Fibroblast of skin of left biceps (primary cell): ENCODE measurements at places on chromosomes 3 and 15.

- no peak for DNase-seq
Measured at GRCh38 chr3:197846491-197846890, 55.4 kb downstream of the LRCH3 start.

DNA sequence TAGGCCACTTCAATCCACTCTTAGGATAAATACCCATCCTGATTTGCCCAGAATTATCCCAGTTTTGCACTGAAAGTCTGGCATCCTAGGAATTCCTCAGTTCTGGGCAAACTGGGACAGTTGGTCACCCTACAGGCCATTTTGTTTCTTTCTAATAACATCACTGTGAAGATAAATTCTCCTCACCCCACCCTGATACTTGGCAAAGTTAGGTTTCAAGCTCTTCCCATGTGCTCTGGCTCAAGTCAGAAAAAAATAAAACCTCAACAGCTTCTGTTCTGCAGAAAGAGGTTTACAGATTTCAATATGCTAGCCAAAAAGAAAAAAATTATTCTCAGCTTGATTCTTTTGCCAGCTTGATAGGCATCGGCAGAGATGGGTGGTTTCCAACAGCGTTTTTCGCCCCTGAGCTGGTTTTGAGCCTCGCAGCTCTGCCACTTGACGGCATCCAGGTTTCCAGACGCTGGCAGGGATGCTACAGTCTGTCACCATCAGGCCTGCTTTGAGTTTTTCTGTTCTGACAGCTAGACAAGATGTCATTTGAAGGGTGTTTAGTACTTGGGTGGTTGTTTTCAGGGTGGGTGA, 171.4 kb downstream of the SSR3 start:
- no peak for DNase-seq

DNA sequence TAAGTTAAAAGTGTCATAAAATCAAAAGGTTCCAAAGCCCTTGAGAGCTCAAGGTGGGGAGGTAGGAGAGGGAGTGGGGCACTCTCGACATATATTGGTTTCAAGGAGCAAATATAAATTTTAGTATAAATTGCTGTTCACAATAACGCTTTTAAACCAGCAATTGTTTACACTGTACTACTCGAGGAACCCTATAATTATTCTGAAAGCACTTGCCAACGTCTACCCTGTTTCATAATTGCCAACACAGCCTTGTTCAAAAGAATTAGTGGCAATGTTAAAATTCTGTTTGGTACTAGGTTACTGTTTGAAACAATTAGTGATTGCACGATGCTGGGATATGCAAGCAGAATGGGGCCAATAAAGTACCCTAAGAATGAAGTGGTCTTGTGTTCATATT, 76.3 kb upstream of the ICE2 start:
- DNase-seq = no peak

- DNase-seq = peak; percentile 41
Measured at GRCh38 chr3:16768956-16769355, 115.8 kb upstream of the PLCL2 start.

DNA sequence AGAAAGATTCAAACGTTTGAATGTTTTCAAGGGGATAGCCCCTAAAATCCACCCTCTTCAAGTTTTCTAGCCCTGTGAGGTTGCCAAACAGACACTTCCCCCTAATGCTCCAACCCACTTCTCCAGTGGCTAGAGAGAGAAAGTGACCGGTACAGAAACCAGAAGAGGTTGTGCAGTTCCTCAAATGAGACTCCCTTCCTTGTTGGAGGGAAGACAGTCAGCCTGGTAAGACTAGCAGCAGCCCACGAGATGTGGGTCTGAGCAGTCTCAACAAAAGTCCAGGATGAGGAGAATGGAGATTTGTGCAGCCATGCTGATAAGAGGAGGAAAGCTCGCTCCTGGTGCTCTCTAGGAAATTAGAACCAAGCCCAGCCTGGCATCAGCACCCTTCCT, 222.8 kb upstream of the TPRG1 start:
- DNase-seq = no peak

DNA sequence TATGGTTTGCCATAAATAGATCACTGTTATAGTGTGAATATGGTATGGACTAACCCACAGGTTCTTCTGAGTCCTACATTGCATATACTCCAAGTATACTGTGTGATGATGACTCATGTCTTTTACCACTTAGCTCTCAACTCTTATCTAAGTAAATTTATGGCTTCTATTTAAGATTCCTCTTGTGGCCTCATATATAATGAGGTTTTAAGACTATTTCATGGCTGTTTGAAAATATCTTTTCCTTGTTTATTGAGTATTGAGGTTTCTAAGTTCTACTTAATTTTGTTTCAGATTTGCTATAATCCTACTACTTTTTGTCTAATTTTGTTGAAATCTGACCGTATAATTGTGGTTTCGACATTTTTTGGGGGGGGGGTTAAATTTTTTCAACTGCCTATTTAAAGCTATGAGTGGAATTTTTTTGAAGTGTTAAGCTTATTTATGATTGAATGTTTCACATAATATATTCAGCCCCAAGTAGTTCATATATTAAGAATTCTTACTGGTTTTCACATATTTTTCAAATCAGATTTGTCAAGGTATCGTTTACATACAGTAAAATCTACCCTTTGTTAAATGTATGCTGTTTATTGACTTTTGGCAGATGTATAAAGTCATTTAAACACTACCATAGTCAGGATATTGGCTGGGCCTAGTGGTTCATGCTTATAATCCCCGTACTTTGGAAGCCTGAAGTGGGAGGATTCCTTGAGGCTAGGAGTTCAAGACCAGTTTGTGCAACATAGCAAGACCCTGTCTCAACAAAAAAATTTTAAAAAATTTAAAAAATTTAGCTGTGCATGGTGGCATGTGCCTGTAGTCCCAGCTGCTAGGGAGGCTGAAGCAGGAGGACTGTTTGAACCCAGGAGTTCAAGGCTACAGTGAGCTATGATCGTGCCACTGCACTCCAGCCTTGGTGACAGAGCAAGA, 11.7 kb downstream of the SLC25A36 start:
- peak; percentile 40 for DNase-seq

DNA sequence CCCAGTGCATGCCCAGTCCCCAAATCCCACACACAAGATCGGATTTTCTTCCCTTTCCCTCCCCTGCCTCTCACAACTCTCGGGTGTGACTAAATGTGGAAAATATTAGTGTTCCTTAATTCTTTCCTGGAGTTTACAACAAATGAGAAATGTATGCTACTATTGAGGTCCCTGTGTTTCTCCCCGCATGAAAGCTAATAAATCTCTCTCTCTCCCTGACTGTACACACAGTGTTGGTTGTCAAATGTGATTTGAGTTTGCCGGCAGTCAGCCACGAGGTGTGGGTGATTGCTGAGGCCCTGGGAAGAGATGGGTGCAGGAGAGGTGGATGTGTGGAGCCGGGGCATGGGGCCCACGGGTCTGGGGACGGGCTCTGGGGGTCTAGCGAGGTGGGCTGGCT, 161.4 kb upstream of the IQSEC1 start:
- DNase-seq = no peak

DNA sequence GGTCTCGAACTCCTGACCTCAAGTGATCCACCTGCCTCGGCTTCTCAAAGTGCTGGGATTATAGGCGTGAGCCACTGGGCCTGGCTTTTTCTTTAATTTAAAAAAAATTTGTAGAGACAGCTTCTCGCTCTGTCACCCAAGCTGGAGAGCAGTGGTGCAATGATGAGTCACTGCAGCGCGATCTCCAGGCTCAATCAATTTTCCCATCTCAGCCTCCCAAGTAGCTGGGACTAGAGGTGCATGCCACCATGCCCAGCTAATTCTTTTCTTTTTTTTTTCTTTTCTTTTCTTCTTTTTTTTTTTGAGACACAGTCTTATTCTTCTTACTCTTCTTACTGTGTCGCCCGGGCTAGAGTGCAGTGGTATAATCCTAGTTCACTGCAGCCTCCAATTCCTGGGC, 19.8 kb downstream of the TUBGCP4 start:
- DNase-seq = no peak

- no peak for DNase-seq
Measured at GRCh38 chr15:68445351-68445750, 13.4 kb upstream of the ITGA11 start.

- DNase-seq = no peak
Measured at GRCh38 chr3:77530870-77531269, 491.0 kb downstream of the ROBO2 start.

GRCh38 chr15:36469311-36469966, 110.0 kb upstream of the CDIN1 start:
- DNase-seq = peak; percentile 26

- peak; percentile 23 for DNase-seq
Measured at GRCh38 chr15:80076321-80077318, 17.1 kb downstream of the ZFAND6 start.

DNA sequence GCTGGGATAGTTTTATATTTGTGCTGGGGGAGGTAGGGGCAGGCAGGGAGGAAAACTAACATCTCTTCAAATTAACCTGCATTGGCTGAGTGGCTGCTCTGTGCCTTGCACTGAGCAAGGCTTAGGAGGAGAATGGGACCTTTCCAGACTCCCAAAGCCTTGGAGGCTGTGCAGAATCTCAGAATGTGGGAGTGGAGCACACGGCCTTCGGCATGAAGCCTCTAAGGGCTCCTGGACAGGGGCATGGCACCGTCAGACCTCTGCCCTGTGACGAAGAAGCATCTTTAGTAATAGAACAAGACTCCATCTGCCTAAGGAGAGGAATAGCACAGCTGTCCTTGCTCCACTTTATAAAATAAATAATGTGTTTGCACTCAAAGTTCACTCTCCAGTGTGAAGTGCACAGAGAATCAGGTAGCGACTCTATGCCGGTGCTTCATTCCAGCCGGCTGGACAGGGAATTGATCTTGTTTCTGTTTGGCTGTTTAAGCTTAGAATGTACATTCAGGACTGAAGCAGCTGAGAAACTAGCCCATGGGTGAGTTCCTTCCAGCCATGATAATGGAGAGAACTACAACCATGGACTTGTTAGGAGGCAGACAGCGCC, 228.5 kb upstream of the ADAMTS9 start:
- DNase-seq = no peak

GRCh38 chr15:40251486-40252140, 12.8 kb downstream of the PAK6 start:
- no peak for DNase-seq

DNA sequence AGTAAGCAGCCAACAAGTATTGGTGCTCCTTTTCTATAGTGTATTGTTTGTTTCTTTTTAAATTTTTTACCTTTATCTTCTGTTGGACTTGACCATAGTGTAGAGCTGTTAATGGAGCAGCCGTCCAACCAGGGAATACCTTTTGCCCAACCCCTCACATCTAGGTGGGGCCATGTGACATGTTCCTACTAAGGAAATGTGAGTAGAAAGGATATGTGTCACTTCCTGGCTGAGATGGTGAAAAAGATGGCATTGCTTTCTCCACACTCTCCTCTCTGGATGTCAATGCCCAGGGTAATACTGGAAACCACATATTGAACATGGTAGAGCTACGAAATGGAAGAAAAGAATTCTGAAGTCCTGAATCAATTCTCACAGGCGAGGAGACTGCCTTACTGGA, 218.8 kb downstream of the TBL1XR1 start:
- no peak for DNase-seq

GRCh38 chr15:45157974-45158373, 28.2 kb downstream of the DUOX1 start:
- DNase-seq = peak; percentile 9

DNA sequence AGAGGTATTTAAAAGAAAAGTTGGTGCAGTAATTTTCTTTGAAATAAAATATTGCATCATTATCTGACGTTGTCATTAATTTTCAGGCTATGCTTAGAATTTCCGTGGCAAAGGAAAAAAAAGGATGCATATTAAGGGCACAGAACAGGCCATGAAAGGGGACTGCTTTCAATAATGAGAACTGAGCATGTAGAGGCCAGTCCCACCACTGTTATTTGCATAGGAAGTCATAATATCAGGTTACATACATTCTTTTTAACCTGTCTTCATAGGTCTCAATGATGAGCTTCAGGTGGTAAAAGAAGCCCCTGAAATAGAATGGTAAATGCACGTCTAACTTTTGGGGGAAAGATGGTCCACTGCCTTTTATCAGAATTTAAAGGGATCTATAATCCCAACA, 272.1 kb upstream of the ALCAM start:
- DNase-seq = no peak

DNA sequence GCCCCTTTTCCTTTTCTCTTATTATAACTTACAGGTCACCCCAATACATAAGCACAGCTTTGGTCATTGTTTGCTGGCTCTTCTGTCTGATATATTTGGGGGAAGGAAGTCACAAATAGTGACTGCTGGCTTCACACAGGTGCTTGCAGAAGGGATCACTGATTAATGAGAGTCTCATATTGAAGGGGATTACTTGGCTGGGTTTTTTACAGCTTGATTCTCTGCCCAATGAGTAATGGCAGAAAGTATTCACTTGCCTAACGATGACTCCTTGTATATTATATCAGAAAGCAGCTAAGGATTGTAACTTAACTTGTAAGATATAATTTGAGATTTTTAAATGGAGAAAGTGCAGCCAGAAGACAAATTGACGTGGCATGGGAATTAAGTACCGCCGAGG, 119.3 kb upstream of the PFN2 start:
- DNase-seq = no peak

DNA sequence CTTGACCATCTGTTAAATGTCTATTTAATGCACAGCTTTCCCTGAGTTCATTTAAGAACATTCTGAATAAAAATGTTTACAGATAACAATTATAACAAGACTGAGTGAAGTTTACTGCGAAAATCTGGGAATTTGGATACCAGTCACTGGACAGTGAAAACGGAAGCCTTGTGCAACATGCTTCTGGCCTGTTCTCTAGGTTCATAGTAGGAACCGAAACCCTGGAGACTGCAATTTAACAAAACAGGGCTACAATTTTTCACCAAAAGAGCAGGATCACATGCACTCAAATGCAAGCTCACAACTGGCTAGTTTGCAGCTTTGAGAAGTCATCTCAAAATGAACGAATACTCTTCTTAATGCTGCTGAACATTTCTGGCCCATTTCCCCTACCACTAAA, 435.9 kb downstream of the NR2F2 start:
- no peak for DNase-seq

- no peak for DNase-seq
Measured at GRCh38 chr3:95312650-95313049, 1249.8 kb downstream of the NSUN3 start.

DNA sequence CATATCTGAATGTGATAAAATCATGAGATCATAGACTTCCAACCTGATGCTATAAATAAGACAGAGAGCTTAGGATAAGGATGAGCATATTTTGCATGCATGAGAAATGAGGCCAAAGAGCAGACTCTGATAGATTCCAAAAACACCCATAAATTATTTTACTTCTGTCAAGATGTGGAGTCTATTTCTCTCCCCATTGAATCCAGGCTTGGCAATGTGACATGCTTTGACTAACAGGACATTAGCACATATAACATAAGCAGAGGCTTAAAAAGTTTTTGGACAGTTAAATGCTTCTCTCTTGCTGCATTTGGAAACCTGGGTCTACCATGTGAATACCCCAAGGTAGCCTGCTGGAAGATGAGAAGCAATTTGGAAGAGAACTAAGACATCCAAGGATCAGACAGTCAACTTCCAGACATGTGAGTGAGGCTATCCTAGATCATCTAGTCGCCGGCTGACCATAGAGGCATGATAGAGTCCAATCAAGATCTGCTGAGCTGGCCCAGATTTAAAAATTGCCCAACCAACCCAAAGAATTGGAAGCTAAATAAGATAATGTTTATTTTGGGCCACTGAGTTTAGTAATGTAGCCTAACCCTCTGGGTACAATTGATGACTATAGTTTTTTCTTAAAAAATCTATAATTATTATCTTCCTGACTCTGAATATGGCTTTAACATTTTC, 30.3 kb downstream of the MYLK start:
- DNase-seq = peak; percentile 32

- DNase-seq = no peak
Measured at GRCh38 chr15:55327387-55327786, 8.4 kb downstream of the PIGB start.

- DNase-seq = no peak
Measured at GRCh38 chr15:98952381-98952803, 55.2 kb downstream of the PGPEP1L start.
